Spinal cord (tissue), 10 donors: ENCODE measurements at places on chromosomes 1 and 21.

GRCh38 chr1:228515200-228515834 is 28.1 kb downstream of the RNF187 start:
- H3K4me1 ChIP-seq, result no peaks in the 10 kb centered on the region
- H3K27ac ChIP-seq, result no peak overlapping the region
- peaks cover 6% of the 10 kb centered on the region for H3K27me3 ChIP-seq
- DNase-seq, result no peak
- no peaks in the 10 kb centered on the region for H3K36me3 ChIP-seq

GRCh38 chr1:86197206-86197855 is 40.8 kb upstream of the COL24A1 start:
- H3K27me3 ChIP-seq, result peaks cover 4% of the 10 kb centered on the region
- H3K36me3 ChIP-seq, result no peaks in the 10 kb centered on the region
- H3K27ac ChIP-seq, result no peak overlapping the region
- no peak overlapping the region for H3K4me3 ChIP-seq

GRCh38 chr1:233376382-233377110 is 49.0 kb downstream of the MAP3K21 start:
- H3K27me3 ChIP-seq, result no peaks in the 10 kb centered on the region
- H3K27ac ChIP-seq, result no peak overlapping the region
- no peaks in the 10 kb centered on the region for H3K4me1 ChIP-seq
- H3K4me3 ChIP-seq, result no peak overlapping the region
- DNase-seq, result no peak

- DNase-seq, result no peak
- no peaks in the 10 kb centered on the region for H3K27me3 ChIP-seq
- H3K36me3 ChIP-seq, result no peaks in the 10 kb centered on the region
- no peak overlapping the region for H3K27ac ChIP-seq
- H3K4me3 ChIP-seq, result no peak overlapping the region
Observed at GRCh38 chr1:247113094-247113497, 8.9 kb upstream of the ZNF669 start.

DNA sequence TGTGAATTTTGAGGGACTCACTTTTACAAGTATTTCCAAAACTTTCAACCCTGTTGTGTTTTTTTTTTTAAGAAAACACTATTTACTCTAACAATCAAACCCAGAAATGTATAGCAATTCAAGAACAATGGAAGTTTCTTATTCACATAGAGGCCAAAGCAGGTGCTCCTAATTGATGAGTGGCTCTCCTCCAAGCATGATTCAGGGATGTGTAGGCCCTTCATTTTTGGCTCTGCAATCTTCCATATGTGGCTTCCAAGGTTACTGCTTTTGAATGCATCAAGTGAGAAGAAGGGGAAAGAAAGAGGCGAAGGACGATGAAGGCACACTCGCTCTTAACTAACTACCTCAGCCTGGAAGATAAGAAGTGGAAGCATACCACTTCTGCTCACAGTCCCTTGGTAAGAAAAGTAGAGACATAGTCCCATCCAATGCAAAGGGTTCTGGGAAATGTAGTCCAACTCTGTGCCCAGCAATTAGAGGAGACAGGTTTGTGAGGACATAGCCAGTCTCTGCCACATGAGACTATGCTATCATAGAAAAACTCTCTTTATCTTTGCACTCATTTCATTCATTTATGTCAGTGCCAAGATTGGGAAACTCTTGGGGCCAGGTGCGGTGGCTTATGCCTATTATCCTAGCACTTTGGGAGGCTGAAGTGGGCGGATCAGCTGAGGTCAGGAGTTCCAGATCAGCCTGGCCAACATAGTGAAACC is 46.0 kb downstream of the OPTC start:
- H3K27me3 ChIP-seq, result no peaks in the 10 kb centered on the region
- DNase-seq, result no peak
- H3K4me1 ChIP-seq, result no peaks in the 10 kb centered on the region
- H3K36me3 ChIP-seq, result no peaks in the 10 kb centered on the region
- H3K4me3 ChIP-seq, result no peak overlapping the region
- H3K27ac ChIP-seq, result no peak overlapping the region

DNA sequence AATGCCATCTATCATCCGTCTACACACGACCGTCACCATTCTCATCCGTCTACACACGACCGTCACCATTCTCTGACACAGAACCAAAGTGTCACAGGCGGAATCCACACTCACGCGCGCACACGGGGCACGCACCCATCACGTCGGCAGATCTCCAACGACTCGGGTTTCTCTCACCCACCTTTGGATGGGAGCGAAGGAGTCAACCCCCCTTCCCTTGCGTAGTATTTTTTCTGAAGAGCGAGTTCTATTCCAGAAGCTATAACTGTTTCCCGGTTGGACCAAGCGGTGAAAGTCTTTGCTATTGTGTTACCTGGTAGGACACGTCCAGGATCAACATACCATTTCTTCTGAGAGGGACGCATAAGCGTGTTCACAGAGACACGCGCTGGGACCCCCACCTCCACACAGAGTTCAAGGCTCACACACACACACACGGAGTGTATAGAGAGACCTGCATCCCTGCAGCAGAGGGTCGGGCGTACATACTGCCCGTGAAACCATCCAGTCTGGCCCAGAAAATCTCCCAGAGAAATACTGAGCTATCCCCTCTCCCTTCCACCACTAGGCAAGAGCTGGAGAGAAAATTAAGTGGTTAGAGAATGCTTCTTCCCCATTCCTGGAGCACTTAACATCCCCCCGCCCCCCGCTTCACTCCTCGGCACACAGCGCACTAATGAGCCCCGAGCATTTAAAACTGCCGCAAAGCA is 741 bp downstream of the DUSP10 start:
- no peaks in the 10 kb centered on the region for H3K36me3 ChIP-seq
- peaks cover 32% of the 10 kb centered on the region for H3K4me1 ChIP-seq
- DNase-seq, result no peak

DNA sequence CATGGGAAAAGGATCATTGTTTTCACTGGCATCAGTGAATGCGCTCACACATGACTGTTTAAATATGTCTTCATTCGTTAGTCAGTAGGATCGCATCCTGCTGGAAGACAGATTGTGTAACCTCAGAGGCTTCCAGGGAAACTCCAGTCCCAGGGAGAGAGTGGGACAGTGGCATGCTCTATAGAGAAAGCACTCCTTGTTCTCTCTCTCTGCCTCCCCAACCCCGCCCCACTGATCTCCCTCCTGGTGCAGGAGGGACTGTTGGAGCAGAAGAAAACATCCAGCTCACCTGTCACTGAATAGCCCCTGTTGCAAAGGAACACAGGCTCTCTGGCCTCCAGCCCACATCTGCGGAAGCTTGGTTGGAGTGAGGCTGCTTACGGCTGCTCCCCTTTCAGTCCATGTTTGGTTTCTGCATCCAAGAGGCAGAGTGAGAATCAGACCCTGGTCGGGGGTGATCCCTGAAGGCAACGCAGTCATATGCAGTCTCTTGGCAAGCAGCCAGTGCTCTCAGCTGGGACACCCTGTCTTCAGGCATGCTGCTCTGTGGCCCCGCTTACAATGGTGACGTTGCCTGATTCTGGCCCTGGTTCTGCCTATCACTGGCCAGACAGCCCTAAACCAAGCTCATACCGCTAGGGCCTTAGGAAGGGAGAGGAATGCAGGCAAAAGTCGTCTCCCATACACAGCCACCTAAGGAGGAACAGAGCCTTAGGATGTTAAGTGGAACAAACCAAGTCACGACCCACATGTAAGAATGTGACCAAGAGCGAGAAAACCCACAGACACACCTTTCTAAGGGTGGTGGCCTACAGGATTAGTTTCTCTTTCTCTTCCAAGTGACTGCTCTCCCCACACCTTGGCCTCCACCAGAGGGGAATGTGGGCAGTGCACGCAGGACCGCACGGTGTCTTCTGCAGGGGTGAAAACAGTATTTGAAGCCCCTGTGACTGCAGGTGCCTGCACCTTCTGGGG is 39.7 kb downstream of the BACE2 start:
- H3K4me3 ChIP-seq, result no peak overlapping the region
- no peaks in the 10 kb centered on the region for H3K27me3 ChIP-seq
- no peaks in the 10 kb centered on the region for H3K36me3 ChIP-seq
- DNase-seq, result peak; percentile 71
- H3K4me1 ChIP-seq, result peaks cover 22% of the 10 kb centered on the region

GRCh38 chr1:209567698-209568175 is 15.8 kb upstream of the CAMK1G start:
- H3K27ac ChIP-seq, result no peak overlapping the region
- peaks cover 13% of the 10 kb centered on the region for H3K4me1 ChIP-seq
- no peaks in the 10 kb centered on the region for H3K36me3 ChIP-seq

GRCh38 chr1:203760506-203760905 is 4.5 kb upstream of the LAX1 start:
- DNase-seq, result no peak
- no peak overlapping the region for H3K27ac ChIP-seq
- H3K27me3 ChIP-seq, result no peaks in the 10 kb centered on the region
- peaks cover 4% of the 10 kb centered on the region for H3K4me1 ChIP-seq

GRCh38 chr1:54256522-54257345 is 56.8 kb downstream of the MRPL37 start:
- no peak for DNase-seq
- no peak overlapping the region for H3K4me3 ChIP-seq
- peaks cover 59% of the 10 kb centered on the region for H3K4me1 ChIP-seq
- H3K27ac ChIP-seq, result no peak overlapping the region

- H3K4me1 ChIP-seq, result no peaks in the 10 kb centered on the region
- no peak for DNase-seq
- H3K4me3 ChIP-seq, result no peak overlapping the region
- no peaks in the 10 kb centered on the region for H3K27me3 ChIP-seq
- no peaks in the 10 kb centered on the region for H3K36me3 ChIP-seq
- H3K27ac ChIP-seq, result no peak overlapping the region
Observed at GRCh38 chr1:52238474-52238873, 96.6 kb downstream of the ZFYVE9 start.

- no peak for DNase-seq
- peaks cover 92% of the 10 kb centered on the region for H3K36me3 ChIP-seq
- H3K4me1 ChIP-seq, result peaks cover 22% of the 10 kb centered on the region
- no peak overlapping the region for H3K4me3 ChIP-seq
- H3K27me3 ChIP-seq, result no peaks in the 10 kb centered on the region
Observed at GRCh38 chr1:3825356-3825755, 29.1 kb upstream of the LRRC47 start.

GRCh38 chr1:3697810-3698209 is 45.5 kb downstream of the TP73 start:
- no peak overlapping the region for H3K27ac ChIP-seq
- DNase-seq, result peak; percentile 66
- peaks cover 28% of the 10 kb centered on the region for H3K4me1 ChIP-seq

DNA sequence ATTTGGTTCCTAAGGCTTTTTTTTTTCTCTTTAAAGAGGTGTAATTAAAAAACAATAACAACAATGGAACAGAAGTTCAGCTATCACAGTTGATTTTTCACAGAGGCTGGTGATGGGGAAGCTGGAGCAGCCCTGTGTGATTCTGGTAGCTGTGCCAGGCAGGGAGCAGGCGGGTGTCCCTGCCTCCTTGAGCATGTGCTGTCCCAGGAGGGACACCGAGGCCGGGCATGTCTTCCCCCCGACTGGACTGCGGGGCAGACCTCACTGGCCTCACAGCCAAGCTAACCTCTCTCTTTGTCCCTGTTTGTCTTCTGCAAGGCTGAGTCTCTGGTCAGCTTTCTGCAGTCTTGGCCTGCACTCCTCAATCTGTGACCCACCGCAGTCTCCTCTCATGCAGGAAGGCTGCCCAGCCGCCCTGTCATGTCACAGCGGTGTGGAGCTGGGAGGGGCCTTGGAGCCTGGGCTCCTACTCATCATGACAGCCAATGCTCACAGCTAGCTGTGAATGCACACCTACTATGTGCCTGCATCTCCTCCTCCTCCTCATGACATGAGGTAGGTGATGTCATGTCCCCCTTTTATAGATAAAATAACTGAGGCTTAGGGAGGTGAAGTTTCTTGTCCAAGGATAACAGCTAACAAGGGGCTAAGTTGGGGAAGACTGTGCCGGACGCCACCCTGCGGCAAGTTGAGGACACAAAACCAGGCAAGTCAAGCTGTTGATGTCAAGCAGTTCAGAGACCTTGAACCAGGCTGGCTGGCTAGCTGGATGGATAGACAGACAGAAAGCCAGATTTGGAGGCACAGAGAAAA is 10.3 kb upstream of the ACTL8 start:
- H3K36me3 ChIP-seq, result no peaks in the 10 kb centered on the region
- peaks cover 2% of the 10 kb centered on the region for H3K27me3 ChIP-seq
- no peak overlapping the region for H3K27ac ChIP-seq
- H3K4me1 ChIP-seq, result peaks cover 35% of the 10 kb centered on the region

DNA sequence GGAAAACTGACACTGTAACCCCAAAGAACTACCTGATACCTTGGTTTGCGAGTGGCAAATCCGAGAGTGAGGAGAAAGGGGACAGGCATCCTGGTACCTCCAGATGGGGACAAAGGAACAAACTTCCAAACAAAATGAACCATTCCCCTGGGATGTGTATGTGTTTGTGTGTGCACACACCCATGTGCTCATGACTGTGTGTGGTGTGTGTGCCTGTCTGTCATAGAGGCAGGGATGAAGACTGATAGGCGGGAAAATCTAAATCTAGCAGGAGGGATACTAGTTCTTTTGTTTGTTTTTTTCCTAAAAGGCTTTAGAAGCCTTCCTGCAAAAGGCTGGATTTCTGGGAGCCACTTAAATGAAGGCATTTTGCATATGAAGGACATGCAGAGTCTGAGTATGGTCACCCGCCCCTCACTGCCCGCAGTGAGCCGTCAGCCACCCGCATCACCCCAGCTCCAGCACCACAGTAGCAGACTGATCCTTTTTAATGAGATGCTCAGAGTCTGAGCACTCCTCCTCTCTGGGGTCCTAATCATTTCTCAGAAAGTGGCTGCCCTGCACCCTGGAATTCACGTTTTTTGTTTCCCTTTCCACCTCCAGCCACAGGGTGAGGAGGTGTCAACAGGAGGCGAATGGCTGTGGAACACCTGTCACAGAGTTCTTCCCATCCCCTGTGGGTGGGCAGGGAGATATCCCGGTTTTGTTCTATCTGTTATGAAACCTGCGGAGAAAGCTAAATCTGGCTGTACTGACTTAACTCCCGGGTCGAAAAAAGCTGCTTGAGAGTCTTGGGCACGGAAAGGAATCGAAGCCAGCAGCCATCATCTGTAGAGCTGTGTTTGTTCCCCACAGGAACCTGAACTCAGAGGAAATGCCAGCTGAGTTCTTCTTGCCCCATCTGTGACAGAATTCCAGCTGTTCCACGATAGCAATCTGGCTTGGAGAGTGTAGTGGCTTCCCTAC is 34.9 kb downstream of the UTP25 start:
- peaks cover 5% of the 10 kb centered on the region for H3K4me1 ChIP-seq
- peaks cover 16% of the 10 kb centered on the region for H3K27me3 ChIP-seq
- no peaks in the 10 kb centered on the region for H3K36me3 ChIP-seq
- H3K27ac ChIP-seq, result no peak overlapping the region
- DNase-seq, result peak; percentile 63

DNA sequence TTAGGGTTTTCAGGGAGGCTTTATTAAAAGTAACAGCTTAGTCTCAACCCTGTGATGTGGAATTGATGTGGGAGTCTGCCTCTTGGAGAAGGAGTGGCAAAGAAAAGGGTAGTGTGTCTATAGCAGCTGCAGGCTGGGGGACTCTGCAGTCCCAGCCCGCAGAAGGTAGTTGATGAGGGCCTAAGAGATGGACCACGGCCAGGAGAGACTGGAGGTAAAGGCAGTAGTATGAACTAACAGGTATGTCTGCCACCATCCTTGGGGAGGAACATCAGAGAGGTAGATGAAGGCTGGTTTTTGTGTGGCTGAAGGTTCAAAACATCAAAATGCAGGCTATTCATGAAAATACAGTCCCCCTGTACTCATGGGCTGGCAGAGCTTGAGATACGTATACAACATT is 112.1 kb downstream of the KCTD3 start:
- no peaks in the 10 kb centered on the region for H3K4me1 ChIP-seq
- no peak overlapping the region for H3K4me3 ChIP-seq
- H3K36me3 ChIP-seq, result no peaks in the 10 kb centered on the region
- no peak overlapping the region for H3K27ac ChIP-seq
- DNase-seq, result no peak
